ENCODE measurements at places on chromosomes 11 and 22. TPM values are rescaled to one million over a fixed set of nuclear protein-coding genes. Genes with fewer than 3 reads are reported as not detected.

The LINC01488 gene
- total RNA-seq = 0.06 TPM

The MOGAT2 gene
- 0.38 TPM for total RNA-seq

The DMC1 gene
- total RNA-seq = 1.2 TPM

The MS4A4A gene
- total RNA-seq = 43.9 TPM

The SEPTIN5 gene
- 118 TPM for total RNA-seq

The MMP1 gene
- total RNA-seq = 0.15 TPM

The SPON1 gene
- total RNA-seq = 21.1 TPM

The SMIM35 gene
- not detected for total RNA-seq

The OR5W2 gene
- total RNA-seq = not detected

The SMC1B gene
- not detected for total RNA-seq

The PRG3 gene
- total RNA-seq = not detected

The MEI1 gene
- total RNA-seq = 1.7 TPM
